Renal pelvis (tissue), 12 donors: ENCODE measurements at places on chromosomes 11 and 22. TPM values are rescaled to one million over a fixed set of nuclear protein-coding genes. Genes with fewer than 3 reads are reported as not detected.

Gene NCAM1
- polyA plus RNA-seq: 64.4 TPM

Gene SYVN1
- 49.6 TPM for polyA plus RNA-seq

DNA sequence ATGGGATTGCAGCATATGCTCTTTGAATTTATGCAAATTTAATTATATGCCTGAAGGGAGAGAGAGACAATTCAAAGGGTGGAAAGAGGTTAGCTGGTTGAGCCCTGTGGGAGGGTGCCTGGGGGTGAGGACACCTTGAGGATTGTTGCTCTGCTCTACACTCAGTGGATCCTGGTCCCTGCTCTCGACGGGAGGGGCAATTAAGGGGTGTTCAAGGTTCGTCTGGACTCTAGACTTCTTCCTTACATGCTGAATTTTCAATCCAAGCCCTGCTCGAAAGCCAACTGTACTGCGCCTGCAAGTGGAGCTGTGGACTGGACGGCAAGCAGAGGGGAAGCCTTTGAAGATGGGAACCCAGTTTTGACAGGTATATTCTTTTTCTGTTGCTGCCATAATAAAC lies 15.5 kb upstream of the OR5M11 start:
- no peak for DNase-seq

DNA sequence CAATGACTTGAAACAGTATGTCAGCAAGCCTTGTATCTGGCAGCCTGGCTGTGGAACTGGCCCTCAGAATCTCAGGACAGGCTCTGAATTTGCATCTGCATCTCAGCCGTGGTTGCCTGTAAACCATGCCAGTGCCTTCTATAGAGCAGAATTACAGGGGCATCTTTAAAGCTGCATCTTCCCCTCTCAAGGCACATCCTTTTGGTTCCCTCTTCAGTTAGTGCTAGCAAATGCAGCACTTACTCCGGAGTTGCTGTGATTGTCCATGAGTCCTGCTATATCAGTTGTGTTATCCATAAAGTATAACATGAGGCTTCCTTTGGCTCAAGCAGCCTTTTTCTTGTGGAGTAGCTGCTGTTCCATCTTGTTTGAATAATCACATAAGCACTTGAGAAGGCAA lies 53.9 kb upstream of the PARVG start:
- DNase-seq: no peak

Gene TUBA8
- polyA plus RNA-seq: 3.8 TPM

DNA sequence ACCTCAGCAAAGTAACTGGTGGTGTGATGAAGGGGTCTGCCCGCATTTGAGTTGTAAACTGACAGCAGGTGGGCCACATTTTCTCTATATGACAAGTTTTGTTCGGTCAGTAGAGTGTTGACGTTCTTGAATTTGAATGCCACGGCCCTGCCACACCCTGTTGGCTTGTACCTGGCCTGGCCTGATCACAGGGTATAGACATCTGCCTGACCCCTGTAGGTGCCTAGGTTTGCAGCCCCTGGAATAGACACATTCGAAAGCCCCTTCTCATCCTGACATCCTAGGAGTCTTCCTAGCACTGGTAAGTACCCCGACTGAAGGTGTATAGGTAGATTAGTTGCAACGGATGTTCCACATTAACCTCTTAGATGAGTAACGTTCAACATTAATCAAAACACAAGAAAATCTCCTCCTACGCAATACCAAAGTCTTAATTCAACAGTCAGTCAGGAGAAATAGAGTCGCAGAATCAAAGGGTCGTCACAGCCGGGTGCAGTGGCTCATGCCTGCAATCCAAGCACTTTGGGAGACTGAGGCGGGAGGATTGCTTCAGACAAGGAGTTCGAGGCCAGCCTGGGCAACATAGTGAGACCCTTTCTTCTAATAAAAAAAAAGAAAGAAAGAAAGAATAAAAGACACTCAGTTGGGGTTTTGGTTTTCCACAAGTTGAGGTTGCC lies 43.6 kb upstream of the CD5 start:
- no peak for DNase-seq

Gene NAV2
- 48.4 TPM for polyA plus RNA-seq

DNA sequence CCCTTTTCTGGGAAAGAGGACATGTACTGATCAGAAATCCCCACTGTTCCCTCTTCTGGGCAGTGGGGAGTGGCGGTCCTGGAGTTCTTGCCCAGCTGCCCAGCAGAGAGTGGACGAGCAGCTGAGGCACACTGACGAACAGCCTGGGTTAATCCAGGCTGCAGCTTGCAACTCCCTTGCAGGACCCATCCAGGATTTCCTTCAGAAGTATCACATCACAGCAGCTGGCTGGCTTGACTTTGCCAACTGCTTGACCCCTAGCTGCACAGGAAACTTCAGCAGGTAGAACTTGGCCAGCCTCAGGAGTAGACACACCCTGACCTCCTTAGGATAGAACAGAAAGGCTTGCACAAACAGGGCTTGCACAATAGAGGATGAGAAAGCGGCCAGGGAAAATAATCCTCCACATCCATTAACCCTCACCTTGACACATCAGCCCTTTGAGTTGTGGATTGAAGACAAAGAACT lies 27.9 kb upstream of the FZD4 start:
- no peak for DNase-seq

Gene LMNTD2
- polyA plus RNA-seq: 4.9 TPM

Gene FAT3
- 7.6 TPM for polyA plus RNA-seq

Gene EMID1
- 111 TPM for polyA plus RNA-seq

GRCh38 chr11:99489581-99489980 lies 468.8 kb downstream of the CNTN5 start:
- DNase-seq: no peak

GRCh38 chr11:87038235-87038977 lies 672 bp downstream of the TMEM135 start:
- DNase-seq: no peak

- DNase-seq: no peak
Observed at GRCh38 chr11:124724979-124725718, 14.6 kb upstream of the NRGN start.

Gene PNPLA5
- polyA plus RNA-seq: 0.13 TPM

Gene SLN
- not detected for polyA plus RNA-seq

Gene OTOG
- 0.13 TPM for polyA plus RNA-seq

DNA sequence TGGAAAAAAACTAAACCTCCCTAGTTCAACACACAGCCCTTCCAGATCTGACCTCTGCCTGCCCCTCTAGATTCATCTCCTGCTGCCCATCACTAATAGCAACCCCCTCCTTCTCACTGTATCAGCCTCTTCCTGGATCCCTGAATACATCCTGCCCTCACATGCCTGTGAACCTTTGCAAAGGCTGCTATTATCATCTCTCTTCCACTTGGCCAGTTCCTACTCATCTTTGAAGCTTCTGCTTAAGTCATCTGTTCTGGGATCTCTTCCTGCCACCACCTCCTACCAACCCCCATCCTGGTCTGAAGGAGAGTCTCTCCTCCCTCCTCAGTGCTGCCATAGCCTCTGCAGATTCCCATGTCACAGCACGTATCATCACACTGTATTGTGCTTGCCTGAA lies 38.0 kb upstream of the AMOTL1 start:
- no peak for DNase-seq

Gene CHORDC1
- 43.4 TPM for polyA plus RNA-seq

- no peak for DNase-seq
Observed at GRCh38 chr22:23384431-23384830, 195.7 kb downstream of the IGLL1 start.

Gene KCNJ11
- 3.2 TPM for polyA plus RNA-seq

- no peak for DNase-seq
Observed at GRCh38 chr22:24496661-24497060, 1.5 kb downstream of the UPB1 start.

- DNase-seq: no peak
Observed at GRCh38 chr11:63608353-63609345, 5.6 kb downstream of the PLAAT3 start.

GRCh38 chr11:120832481-120833238 lies 191.2 kb upstream of the TBCEL start:
- no peak for DNase-seq

Gene LAYN
- 7.6 TPM for polyA plus RNA-seq

DNA sequence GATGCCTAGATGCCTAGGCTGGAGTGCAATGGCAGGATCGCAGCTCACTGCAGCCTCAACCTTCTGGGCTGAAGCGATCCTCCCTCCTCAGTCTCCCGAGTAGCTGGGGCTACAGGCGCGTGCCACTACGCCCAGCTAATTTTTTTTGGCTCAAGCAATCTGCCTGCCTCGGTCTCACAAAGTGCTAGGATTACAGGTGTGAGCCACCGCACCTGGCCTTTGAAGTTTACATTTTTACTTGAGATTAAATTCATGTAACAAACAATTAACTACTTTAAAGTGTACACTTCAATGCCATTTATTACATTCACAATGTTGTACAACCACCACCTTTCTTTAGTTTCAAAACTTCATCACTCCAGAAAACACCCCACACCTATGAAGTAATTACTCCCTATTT lies 3.5 kb upstream of the FOSL1 start:
- DNase-seq: no peak

Gene OR56A1
- polyA plus RNA-seq: not detected

DNA sequence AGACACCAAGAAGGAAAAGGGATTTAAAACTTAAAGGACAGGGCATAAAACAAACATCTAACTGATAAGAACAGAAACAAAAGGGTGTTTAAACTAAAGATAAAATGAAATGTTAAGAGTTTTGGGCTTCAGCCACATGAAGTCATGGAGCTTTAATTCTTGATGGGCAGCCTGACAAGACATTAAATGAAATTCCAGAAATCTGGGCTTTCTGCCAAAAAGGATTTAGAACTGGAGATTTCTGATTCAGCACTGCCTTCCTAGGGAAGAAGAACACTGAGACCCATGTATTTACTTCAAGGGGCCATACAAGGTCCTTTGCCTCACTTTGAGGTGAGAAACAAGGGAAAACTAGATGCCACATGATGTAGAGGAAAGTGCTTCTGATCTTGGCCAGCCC lies 355.9 kb upstream of the RAG2 start:
- DNase-seq: peak; percentile 31

DNA sequence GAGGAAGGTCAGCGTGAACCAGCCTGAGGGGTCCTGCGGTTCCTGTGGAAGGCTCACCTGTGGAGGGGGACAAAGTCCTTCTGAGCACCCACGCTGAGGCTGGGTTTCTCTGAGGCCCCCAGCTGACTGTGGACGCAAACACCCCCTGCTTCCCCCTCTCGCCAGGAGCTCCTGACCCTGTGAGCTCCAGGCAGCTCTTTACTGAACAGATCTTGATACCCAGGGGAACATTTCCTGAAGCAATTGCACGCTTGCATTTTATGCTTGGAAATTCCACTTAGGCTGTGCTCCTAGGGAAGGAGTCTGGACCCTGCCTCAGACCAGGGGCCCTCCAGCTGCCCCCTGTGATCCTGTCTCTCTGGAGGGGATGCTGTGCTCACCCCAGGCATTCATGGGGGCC lies 454.2 kb upstream of the B3GAT1 start:
- no peak for DNase-seq

Gene PGA3
- polyA plus RNA-seq: not detected

Gene TUBGCP6
- polyA plus RNA-seq: 48.1 TPM

DNA sequence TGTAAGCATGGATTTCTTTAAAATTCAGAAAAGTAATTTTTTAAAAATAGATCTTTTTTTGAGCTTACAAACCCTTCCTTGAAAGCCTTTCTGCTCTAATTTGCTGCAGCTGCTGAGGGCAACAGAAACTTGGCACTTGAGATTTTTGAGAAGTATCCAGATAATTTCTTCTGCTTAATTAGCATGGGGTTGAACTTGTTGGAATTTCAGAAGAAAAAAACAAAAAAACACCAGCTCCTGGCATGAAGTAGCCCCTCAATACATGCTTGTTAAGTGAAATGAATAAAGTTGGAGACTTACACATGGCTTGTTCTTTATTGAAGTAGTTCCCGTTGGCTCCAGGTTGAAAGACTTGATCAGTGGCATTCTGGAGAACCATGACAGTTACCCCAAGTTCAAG lies 331.4 kb upstream of the RAG2 start:
- no peak for DNase-seq

DNA sequence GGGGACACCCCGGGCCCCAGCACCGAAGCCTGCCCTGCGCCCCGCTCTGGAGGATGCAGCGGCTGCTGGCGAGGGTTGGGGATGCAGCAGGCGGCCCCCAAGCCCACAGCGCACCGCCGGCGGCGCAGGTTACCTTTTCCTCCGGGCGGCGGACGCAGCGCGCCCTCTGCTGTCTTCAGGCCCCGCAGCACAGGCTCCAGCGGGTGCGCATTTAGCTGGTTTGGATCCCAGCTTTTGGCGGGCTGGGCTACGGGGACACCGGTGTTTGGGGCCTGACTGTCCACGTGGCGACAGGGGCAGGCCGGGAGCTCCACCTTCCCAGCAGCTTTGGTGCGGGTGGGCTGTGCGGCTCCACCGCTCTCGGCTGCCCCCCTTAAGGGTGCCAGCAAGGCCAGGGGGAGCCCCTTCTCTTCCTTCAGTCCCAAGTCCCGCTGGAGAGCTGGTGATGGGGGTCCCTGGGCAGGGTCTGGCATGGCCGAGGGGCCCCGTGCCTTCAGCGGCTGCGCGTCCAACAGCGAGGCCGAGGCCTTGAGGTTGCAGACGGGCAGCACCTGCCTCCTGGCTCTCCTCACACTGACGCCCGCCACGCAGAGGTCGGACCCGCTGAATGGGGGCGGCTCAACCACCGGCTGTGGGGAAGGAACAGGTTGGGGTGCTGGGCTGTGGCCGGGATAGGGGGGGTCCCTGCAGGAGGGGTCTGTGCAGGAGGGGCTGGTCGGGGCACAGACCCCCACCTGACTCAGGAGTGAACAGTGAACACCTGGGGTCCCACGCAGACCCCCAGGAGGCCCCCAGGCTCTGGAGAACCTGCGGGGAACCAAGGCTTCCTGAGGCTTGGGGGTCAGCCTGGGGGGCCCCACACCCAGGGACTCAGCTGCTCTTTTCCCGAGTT lies 18.0 kb upstream of the IL17REL start:
- peak; percentile 42 for DNase-seq

GRCh38 chr11:45384711-45385241 lies 98.6 kb upstream of the SYT13 start:
- no peak for DNase-seq

Gene AIFM3
- 1.5 TPM for polyA plus RNA-seq

Gene SCUBE2
- 4.9 TPM for polyA plus RNA-seq

DNA sequence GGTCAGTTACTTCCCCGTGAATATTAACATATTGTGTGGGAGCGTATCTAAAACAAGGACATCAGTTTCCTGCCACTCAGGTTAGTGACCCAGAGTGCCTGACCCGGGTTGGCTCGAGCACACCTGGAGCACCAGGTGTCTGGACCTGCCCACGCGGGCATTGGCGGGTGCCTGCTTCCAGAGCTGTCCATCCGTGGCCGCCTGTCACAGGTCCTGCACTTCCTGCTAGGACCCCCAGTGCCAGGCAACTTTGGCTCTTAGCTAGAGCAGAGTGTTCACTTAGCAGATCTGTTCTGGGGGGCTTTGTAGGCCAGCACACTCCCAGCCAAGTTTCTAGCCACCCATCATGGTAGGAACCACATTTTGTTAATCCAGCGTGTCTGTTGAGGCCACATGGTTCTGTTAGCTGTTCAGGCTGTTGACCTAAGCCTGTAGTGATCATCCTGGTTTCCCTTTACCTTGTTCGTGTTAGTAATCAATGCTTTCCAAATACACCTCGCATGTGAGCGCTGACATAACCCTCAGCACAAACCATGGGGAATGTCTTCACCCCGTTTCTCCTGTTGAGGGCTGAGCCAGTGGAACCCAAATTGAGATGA lies 29.5 kb downstream of the MOV10L1 start:
- DNase-seq: no peak
